ENCODE measurements at places on chromosomes 12 and 14. TPM values are rescaled to one million over a fixed set of nuclear protein-coding genes. Genes with fewer than 3 reads are reported as not detected.

GRCh38 chr14:96205059-96205977 lies 679 bp downstream of the BDKRB2 start:
- DNase-seq: no peak

GRCh38 chr14:77615361-77616132 lies 890 bp downstream of the SPTLC2 start:
- DNase-seq: no peak

DNA sequence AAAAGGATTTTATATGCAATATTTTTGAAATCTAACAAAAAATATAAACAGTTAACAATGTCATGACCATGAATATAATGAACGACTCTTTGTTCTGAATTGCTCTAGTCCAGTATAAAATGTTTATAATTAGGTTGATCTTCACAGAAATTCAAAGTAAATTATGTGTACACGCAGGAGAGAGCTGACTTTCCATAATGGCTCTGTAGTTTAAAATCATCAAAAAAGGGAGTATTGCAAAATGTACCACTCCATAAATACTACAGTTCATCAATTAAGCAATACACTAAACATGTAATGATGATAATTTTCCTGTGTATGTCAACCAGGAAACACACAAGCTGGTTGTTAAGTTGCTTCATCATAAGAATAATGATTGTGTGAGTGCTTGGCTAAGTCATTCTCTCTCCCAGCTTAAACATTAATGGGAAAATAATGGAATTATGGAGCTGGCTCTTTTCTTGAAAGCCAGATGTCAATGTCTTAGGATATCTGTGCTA lies 189.5 kb upstream of the PLEKHG7 start:
- DNase-seq: no peak

Gene HNF1A
- total RNA-seq: not detected

Gene RBP5
- 2.2 TPM for total RNA-seq
